Left lung (tissue), 14 donors: ENCODE measurements at places on chromosomes 5 and 9.

DNA sequence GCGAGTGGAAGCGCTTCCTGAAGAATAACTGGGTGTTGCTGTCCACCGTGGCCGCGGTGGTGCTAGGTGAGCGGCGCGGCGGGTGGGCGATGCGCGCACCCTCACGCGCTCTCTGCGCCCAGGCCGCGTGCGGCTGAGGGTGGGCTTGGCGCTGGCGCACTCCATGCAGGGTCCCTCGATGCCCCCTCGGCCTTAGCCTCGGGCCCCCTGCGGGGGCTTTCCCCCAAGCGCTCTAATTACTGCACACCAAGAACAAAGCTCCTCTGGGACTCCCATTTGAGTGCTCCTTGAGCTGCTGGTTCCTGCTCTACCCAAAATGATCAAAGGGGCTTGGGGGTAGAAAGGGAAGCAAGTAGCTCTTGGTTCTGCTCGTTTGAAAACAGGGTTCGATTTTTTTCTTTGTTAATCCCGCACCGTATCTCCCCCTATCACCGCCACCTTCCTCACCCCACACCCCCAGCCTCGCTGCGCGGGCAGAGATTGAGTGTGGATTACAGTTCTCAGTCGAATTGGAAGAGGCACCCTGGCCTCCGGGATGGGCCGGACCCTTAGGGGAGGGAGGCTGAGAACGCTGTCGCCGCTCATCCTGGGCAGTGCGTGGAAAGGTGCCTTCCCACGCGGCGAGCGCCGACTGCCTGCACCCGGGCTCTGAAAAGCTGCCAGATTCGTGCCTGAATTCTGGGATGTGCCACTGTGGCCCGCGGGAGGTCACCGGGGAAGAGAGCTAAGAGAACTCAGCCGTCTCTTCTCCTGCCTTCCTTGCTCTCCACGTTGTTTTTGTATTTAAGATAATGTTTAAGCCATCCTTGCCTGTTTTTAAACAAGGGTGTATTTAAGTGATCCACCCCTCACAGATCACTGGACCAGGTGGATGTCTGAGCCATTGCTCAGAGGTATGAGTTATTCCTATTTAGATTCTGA is 697 bp downstream of the SLC1A1 start:
- no peak for DNase-seq

DNA sequence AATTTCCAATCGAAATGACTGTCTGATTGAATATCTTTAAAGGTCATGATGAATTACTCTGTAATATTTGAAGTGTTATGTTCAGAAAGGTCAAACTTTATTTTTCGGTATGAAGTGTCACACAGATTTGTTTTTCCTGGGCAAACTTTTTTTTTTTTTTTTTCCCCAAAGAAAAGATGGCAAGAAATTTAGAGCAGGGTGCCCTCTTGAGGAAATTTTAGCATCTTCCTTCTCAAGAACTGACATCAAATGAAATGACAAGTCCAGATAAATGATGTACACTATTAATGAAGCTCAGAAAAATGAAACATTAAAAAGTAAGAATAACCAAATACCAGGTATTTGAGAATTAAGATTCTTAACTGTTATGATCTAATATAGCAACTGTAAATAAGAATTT is 123.6 kb downstream of the INVS start:
- DNase-seq, result peak; percentile 39

GRCh38 chr5:7882926-7883325 is 14.0 kb downstream of the MTRR start:
- DNase-seq, result peak; percentile 19

GRCh38 chr5:145825751-145826180 is 9.4 kb downstream of the PRELID2 start:
- no peak for DNase-seq

- no peak for DNase-seq
Observed at GRCh38 chr9:83281306-83282255, 218.6 kb upstream of the RASEF start.

- no peak for DNase-seq
Observed at GRCh38 chr9:135815830-135816650, 91.3 kb downstream of the CAMSAP1 start.

- DNase-seq, result no peak
Observed at GRCh38 chr9:89434636-89435035, 63.3 kb downstream of the SEMA4D start.

GRCh38 chr9:88672874-88673689 is 138.1 kb downstream of the NXNL2 start:
- no peak for DNase-seq

GRCh38 chr5:127961006-127961762 is 122.4 kb upstream of the SLC12A2 start:
- DNase-seq, result no peak

- no peak for DNase-seq
Observed at GRCh38 chr5:139871614-139872013, 76.0 kb downstream of the PSD2 start.

DNA sequence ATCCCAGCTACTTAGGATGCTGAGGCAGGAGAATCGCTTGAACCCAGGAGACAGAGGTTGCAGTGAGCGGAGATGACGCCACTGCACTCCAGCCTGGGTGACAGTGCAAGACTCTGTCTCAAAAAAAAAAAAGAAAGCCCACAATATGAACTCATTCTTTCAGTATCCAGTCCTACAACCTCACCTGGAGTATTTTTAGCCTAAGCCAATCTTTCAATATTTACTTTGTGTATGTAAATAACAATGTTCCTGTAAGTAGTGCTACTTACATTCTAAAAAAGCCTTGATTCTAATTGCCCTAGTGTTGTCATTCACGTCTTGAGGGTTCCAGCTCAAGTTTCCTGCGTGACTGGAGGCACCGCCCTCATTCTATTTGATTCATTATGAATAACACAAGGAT is 62.0 kb downstream of the BHMT start:
- peak; percentile 55 for DNase-seq

GRCh38 chr5:119470105-119470763 is 17.9 kb downstream of the HSD17B4 start:
- DNase-seq, result no peak

DNA sequence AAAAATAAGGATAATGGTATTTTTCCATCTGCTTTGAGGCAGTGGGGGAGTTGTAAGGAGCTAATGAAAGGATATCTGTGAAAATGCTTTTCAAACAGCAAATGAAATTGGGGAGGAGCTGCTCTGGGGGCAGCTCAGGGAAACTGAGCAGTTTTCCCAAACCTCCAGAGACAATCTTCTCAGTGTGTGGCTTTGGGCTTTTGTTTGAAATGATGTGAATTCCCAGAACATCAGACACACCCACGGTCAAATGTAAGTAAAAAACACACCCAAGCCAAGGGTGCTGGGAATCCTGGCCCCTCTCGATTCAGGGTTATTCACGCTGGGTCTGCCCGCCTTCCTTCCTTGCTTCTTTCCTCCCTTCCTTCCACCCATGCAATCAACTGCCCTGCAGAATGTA is 512.6 kb downstream of the BNC2 start:
- DNase-seq, result no peak

DNA sequence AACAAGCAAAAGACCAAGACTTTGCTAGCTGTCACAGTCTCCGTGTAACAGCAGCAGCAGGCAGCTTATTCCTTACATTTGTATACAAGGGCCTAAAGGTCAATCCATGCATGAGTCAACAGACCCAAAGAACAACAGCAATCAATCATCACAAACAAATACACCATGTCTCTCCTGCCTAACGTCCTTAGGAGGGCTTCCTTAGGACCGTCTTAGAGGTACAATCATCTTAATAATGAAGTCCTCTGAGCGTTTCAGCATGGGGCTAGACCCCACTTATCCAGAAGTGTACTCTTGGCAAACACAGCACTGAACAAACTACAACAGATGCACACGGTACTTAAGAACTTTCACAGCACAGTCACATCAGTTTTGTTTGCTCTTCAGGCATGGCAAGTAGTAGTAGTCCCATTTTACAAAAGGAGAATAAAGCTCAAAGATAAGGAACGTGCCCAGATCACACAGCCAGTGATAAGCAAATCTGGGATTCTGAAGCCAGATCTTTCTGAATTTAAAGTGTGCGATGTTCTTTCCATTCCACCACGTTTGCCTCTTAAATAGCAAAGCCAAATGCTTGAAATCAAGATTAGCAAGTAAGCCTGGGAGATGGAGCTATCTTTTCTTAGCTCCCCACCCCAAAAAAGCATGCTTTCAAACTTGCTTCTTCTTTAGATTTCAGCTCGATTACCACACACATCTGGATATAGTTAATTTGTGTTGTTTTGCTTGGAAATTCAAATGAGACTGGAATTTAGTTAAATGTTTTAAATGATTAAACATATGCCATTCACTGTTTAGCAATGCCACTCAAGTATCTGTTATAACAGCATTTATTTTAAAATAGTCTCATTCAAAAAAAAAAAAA is 24.2 kb downstream of the PSMB7 start:
- no peak for DNase-seq

DNA sequence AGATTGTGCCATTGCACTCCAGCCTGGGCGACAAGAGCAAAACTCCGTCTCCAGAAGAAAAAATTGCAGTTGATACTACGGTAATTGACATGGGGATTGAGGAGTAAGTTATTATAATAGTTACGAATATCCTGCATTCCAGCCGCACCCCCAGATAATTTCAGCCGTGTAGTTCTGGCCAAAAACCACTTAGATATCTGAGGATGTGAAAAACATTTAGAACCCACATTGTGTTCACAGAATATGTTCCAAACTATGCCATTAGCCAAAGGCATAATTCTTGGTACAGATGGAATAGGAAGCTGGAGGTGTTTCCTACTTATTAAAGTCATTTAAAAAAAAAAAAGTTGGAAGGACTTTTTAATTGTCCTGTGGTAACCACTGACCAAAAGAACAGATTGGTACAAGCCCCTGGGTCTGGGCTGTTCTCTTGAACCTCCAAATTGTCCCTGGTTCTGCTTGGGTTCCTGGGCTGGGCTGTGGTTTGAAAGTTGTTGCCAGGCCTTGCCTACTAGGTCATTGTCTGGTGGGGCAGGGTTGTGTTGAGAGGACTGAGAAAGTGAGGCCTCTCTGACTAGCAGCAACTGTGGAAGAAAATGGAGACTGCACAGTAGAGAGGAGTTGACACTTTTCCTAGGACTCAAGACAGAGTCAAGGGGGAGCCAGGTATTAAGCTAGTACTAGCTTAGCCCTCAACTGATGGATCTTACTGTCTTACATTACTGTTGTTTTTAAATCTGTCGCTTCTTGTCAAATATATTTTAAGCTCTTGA is 198.8 kb downstream of the NR3C1 start:
- no peak for DNase-seq

- no peak for DNase-seq
Observed at GRCh38 chr5:169901896-169902295, 78.4 kb downstream of the INSYN2B start.

GRCh38 chr9:70465398-70465797 is 50.9 kb upstream of the KLF9 start:
- DNase-seq, result no peak

- DNase-seq, result no peak
Observed at GRCh38 chr9:81594415-81594814, 94.9 kb downstream of the TLE1 start.

DNA sequence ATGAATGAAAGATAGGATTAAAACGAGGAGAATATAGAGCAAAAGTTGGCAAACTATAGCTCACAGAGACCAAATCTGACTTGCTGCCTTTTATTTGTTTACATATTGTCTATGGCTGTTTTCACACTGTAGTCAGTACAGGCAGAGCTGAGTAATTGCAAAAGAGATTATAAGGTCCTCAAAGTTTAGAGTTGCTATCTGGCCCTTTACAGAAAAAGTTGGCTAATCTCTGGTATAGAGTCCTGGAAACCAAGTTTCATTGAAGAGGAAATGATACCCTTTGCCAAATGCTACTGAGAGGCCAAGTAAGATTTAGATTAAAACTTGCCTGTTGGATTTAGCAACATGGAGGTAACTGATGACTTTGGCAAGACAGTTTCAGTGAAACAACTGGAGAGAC is 36.0 kb downstream of the LYRM7 start:
- no peak for DNase-seq

GRCh38 chr9:17793713-17794622 is 215.1 kb downstream of the SH3GL2 start:
- no peak for DNase-seq

GRCh38 chr9:109399258-109399767 is 78.5 kb upstream of the EPB41L4B start:
- DNase-seq, result no peak

- no peak for DNase-seq
Observed at GRCh38 chr9:22055090-22055489, 46.0 kb upstream of the CDKN2B start.

DNA sequence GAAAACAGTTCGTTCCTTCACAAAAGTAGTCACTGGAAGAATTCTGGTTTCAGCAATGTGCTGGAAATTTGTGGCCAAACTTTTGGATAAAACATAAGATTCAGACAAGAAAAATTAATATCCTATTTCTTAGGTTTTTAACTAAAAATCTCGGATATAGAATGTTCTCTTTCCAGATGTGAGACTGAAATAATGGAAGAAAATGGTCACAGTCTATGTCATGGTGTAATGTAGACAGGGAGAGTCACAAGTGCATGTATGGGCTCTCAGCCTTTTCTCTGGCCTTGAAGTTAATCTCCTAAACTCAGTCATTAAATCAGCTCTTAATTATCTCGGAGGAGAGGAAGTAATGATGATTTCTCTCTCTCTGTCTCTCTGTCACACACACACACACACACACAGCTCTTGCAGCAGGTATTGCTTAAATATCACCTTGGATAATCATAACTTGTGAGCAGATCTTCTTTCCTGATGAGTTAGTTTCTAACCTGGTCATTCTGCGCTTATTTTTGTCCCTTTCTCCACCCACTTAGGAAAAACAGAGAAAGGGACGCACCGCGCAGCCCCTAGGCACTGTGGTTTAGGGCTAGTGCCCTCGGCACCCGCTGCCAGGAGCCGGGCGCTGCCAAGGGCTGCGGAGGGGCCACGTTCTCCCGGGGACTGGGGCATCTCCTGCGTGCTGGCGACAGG is 672 bp upstream of the ITGA2 start:
- no peak for DNase-seq

GRCh38 chr5:95591490-95591901 is 28.4 kb upstream of the GPR150 start:
- no peak for DNase-seq

GRCh38 chr9:98009936-98010335 is 26.8 kb downstream of the ANP32B start:
- DNase-seq, result no peak

DNA sequence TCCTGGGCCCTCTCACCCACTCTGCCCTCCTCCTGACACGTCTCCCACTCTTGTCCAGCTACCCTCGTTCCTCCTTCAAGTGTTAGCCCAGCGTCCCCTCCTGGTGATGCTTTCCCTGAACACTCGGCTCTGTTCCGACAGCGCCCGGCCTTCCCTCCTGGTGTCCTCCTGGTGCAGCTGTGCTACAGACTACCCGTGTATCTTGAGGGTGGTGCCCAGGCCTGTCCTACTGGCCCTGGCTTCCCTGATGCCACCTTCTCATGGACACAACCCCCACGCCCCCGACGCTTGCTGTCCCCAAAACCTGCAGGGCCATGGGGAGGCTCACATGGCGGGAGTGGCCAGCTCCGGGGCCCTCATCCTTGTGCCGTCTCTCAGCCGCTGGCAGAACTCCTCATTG is 21.4 kb upstream of the SCGB3A1 start:
- DNase-seq, result no peak

- no peak for DNase-seq
Observed at GRCh38 chr9:74458832-74459231, 38.3 kb upstream of the RORB start.

- no peak for DNase-seq
Observed at GRCh38 chr9:123787416-123787815, 142.5 kb downstream of the DENND1A start.

GRCh38 chr5:161745392-161745791 is 59.9 kb downstream of the GABRA6 start:
- no peak for DNase-seq
